ENCODE measurements at places on chromosomes 12 and 14.

GRCh38 chr12:79400481-79400880 lies 290.3 kb downstream of the PAWR start:
- no peak for DNase-seq

- DNase-seq = no peak
Observed at GRCh38 chr14:65096323-65097089, 5.8 kb downstream of the MAX start.

DNA sequence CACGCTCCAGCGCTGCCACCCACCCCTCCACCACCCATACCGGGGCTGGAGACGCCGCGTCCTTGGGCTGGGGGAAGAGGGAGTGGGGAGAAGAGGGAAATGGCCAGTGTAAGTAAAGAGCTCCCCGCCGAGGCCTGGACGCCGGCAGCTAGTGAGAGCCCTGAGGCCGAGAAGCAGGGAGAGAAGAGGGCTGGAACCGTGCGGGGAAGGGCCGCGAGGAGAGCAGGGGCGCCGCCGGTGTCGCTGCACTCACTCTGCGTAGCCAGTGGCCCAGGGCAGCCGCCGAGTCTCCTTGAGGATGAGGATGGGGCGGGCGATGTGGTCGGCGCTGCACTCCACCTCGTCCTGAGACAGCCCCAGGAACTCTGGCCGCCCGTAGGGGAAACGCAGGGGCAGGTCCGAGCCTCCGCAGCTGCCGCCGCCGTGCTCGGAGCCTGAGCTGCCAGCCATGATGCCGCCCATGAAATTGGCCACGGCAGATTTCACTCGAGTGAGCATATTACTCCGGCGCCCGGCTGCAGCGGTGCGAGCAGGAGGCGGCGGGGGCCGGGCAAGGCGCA lies 631 bp downstream of the PPM1H start:
- no peak for DNase-seq

DNA sequence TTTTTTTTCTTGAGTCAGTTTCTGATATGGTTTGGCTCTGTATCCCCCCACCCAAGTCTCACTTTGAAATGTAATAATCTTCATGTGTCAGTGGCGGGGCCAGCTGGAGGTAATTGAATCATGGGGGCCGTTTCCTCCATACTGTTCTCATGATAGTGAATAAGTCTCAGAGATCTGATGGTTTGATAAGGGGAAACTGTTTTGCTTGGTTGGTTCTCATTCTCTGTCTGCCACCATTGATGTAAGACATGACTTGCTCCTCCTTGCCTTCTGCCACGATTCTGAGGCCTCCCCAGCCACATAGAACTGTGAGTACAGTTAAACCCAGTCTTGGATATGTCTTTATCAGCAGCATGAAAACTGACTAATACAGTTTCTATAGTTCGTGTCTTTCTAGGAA lies 42.9 kb downstream of the WNK1 start:
- no peak for DNase-seq

DNA sequence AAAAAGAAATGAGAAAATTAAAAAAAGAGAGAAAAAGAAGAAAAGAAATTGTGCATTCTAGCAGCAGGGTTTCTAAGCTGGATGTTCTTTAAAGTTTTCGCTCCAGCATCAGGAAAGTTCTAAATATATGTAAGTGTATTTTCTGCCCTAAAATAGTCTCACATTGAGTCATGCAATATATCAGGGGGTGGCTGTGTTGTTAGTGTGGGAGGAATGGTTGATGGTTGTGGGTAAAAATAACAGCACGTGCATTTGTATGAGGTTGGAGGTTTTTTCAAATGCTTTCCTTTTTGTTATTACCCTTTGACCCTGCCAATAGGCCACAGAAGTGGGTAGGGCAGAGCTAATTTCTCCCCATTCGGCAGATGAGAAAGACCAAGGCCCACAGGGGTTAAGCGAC lies 65.1 kb upstream of the FBXO21 start:
- DNase-seq = no peak

GRCh38 chr12:28023156-28023887 lies 50.8 kb upstream of the PTHLH start:
- DNase-seq = no peak

Data from DMS79 (cell line).